Kidney glomerular epithelial cell (primary cell): ENCODE measurements at places on chromosomes 1 and 21.

DNA sequence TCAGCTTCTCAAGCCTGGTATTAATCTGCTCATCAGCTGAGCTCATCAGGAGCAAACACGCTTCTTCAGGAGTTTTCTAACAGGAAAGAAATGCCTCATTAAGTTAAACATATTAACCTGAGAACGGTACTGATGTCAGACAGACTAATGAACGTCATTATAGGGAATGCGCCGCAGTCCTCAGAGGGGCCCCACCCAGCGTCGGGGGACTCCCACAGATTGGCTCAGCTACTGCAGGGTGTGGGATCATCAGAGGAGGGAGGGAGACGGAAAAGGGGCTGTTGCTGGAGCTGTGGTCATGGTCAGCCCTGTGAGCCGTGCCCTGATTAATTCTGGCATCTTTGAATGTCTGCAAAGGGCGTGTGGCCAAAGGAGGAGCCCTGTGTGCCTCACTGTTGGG is 348.5 kb downstream of the PTPRU start:
- DNase-seq, result peak; percentile 84

DNA sequence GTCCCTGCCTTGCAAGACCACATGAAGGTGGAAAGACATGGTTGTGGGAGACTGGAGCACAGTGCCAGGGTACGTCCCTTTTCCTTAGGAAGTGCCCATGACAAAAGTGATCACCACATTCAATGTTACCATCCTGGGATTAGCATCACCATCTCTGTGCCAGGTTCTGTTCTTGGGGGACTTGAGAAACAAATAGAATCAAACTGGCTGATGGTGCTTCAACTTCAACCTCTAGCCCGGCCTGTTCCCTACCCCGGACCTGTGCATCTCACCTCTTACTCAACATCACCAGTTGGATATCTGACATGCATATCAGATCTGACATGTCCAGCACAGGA is 153.3 kb downstream of the GRIK3 start:
- no peak for DNase-seq

DNA sequence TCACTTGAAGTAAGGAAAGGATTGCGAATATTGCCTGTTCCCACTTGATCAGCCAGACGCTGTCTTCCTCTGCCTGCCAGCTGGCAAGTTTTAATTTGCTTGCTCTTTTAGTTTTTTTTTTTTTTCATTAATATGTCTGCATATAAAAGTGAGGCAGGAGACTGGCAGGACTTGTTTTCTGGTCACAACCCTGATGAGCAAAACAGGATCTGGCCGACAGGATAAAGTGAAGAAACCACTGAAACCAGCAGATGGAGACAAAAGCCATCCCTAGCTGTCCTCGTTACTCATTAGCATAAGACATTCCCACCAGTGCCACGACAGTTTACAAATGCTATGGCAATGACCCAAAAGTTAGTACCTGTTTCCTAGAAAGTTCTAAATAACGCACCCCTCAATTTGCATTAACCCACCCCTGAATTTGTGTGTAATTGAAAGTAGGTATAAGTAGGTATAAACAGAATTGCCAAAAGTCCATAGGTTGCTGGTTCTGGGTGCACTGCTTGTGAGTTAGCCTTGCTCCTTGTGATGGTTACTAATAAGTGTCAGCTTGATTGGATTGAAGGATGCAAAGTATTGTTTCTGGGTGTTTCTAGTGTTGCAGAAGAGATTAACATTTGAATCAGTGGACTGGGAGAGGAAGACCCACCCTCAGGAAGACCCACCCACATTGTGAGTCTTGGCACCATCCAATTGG is 60.8 kb downstream of the ZNF684 start:
- DNase-seq, result peak; percentile 21

GRCh38 chr21:27406300-27407009 is 439.6 kb upstream of the ADAMTS5 start:
- no peak for DNase-seq

DNA sequence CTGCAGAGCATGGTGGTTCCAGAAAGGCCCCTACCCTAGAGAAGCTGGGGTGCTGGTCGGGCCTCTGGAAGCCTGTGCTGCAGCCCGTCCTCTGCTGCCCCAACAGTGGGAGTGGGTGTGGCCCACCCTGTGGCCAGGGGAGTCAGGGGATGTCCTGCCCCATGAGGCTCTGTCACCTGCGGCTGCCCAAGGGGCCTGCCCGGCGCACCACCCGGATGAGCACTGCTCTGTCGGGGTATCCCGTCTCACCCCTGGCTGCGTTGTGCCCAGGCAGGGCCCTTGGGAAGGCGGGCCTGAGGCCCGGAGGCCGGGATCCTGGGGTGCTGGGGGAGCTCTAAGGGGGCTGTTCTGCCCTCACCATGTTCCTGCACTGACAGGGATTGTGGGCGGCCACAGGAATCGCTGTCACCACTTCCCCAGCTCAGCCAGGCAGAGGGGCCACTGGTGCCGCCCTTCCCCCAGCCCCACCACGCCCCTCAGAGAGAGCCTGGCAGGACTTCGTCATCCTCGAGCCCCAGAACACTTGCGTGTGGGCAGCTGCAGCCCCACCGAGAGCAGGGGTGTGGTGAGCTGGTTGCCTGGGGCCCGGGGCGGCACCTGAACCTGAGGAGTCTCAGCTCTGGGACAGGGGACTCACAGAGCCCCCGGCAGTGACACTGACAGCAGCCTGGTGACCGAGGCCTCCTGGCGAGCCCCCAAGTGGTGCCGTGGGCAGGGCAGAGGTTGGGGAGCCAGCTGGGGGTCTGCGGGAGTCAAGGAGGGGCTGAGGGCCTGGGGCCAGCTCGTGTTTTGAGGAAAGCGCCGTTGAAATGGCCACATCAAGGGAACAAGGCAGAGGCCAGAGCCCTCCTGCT is 20.2 kb downstream of the PANK4 start:
- no peak for DNase-seq

DNA sequence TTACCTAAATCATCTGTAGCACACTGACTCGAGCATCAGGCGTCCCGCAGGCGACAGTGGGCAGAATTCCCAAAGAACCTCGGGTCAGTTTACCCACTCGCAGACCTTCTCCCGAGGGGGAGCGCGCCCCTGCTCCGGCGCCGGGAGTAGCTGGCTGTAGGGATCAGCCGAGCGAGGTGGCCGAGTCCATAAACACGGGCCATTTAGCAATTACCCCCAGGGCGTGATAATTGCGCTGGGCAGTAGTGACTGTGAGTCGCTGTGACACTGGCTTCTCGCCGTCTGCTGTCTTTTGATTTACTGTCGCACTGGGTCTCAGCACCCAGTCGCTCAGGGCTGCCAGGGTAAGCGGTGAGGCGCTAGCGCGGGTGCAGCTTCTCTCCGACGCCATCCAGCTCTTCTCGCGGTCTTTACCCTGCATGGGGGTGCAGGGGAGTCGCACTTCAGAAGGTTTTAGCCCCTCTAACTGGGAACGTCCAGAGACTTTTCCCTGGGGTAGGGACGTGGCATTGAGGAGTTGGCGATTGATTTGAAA is 16.2 kb downstream of the HLX start:
- no peak for DNase-seq

DNA sequence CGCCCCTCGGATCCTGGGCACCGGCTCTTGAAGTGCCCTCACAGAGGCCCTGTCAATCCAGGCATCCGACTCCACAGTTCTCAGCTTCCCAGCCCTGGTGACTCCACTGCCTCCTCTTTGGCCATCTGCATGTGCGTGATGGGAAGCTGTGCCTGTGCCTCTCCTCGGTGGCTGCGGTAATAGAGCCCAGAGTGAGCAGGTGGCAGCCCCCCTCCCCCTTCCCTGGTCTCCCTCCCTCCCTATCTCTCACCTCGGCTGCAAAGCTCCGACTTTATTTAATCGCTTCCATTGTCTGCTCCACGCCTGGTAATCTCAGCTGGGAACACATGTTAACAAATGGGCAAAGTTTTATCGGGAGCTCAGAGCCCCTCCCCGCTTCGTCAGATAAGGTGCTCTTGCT is 91.9 kb downstream of the IGSF21 start:
- no peak for DNase-seq

GRCh38 chr1:171372418-171373084 is 58.6 kb downstream of the FMO4 start:
- no peak for DNase-seq

DNA sequence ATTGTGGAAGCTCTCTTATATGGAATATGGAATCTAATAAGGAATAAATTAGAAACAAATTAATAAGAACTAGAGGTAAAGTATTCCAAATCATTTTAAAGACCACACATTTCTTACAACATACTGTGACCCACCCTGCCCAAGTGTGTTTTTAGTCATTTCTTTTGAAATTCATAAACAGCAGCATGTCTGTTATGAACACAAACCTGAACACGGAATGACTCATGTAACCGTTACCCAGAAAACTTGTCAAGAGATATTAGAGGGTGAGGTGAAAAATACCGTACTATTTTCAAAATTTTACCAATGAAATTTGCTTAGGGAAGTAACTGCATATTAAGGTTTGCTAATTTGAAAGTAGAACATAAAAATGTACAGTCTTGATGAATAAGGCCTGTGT is 48.4 kb downstream of the SNX7 start:
- DNase-seq, result no peak

DNA sequence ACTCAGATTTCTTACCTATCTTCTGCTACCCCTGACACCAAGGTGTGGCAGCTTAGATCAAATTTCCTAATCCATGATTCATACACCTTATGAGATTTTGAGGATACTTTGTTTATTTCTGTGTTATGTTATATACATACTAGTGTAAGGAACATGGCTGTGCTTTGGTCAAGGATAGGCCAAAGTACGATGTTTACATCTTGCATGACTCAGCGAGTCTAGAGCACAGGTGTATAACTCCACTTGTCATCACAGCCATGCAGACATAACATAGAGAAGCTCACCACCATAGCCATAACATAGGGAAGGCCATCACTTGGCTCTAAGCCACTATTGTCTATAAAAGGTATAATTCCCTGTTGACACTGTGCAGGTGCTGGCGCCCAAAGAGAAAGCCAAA is 61.2 kb downstream of the GBP6 start:
- no peak for DNase-seq

GRCh38 chr1:24639881-24640280 is 3.2 kb upstream of the SRRM1 start:
- DNase-seq, result no peak

DNA sequence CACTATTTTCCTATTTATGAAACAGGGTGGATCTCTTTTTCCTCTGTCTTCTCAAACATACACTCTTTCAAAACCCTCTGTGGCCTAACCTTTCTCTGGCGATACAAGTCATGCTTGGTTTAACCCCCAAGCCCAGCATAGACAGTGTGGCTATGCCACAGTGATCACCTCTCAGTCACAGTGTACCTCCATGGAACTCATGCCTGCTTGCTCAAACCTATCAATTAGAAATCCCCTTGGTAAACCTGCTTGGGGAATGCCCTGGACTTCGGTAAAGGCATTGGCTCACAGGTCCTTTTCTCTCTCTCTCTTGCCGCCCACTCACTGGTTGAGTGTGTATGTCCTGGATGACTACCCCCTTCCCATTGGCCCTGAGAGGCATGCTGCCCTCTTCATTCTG is 147.5 kb downstream of the CYYR1 start:
- DNase-seq, result peak; percentile 16

- DNase-seq, result no peak
These were observed 109.6 kb downstream of the VPS13D start for GRCh38 chr1:12339396-12339795.

DNA sequence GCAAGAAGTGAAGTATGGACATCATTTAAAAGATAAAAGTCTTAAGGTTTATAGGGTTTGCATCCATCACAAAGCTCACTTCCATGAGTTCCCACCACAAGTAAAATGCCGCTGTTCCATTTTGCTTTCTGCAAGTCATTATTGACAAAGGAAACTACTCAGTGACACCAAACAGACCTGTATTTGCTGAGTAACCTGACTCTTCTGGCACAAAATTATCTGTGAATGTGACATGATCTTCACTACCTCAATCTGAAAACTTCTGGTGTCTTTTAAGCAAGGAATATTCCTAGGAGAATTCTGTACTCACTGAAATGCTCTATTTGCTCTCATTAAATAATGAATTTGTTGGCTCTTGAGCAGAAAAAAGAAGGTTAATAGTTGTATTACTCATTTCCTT is 1077.4 kb upstream of the ADGRL4 start:
- no peak for DNase-seq

DNA sequence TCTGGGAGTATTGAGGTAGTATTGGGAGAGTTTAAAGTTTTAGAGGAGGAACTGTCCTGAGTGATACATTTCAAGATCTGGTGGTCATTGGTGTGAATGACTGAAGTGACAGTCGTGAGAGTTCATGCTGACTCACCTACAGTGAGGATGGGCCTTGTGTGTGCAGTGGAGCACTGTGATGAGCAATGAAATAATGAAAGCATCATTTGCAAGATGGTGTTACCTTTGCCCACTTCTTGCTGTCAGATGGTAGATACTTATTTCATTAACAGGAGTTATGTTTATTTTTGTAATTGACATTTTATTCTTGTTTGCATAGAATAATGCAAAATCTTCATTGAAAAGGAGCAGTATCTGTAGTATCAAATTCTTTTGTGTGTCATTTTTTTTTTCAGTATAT is 29.0 kb downstream of the POU2F1 start:
- no peak for DNase-seq

- no peak for DNase-seq
These were observed 68.9 kb downstream of the C4BPA start for GRCh38 chr1:207172885-207173284.

DNA sequence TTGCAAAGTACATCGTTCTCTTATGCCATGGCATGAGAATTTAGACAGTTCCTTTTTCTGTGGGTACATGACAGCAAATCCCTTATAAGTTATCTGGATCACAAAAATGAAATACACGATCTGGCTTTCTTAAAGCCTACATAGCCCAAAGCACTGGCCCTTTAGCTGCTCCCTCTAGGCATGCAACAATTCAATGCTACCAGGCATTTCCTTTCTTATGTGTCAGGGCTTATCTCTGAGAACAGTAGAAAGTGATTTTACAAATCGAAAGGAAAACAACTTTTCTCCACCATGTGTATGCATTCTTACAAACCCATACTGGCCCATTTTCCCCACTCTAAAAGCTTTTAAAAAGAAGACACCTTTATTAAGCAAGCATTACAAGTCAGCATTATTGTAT is 139.7 kb downstream of the GRIK1 start:
- DNase-seq, result no peak

GRCh38 chr1:89484092-89485038 is 40.3 kb upstream of the LRRC8B start:
- DNase-seq, result no peak

GRCh38 chr1:112044745-112045144 is 55.3 kb upstream of the KCND3 start:
- no peak for DNase-seq

DNA sequence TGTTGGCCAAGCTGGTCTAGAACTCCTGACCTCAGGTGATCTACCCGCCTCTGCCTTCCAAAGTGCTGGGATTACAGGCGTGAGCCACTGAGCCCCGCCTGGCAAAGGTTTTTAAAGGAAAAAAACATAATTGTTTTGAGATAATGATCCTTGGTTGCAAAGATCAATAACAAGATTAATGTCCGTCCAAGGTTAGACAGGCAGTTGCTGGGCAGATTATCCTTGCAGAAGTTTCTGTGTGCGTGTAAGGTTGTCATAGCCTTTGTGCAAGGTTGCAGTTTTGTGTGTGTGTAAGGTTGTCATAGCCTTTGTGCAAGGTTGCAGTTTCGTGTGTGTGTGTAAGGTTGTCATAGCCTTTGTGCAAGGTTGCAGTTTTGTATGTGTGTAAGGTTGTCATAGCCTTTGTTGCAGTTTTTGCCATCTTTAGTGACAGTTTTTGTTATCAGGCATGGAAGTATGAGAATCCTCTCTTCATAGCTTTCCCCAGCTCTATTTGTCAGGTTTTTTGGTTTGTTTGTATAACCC is 3.6 kb downstream of the YBEY start:
- no peak for DNase-seq
